ENCODE measurements at places on chromosomes 6 and 20. TPM values are rescaled to one million over a fixed set of nuclear protein-coding genes. Genes with fewer than 3 reads are reported as not detected.

SEMG1 gene
- polyA plus RNA-seq = not detected

CTAGE9 gene
- polyA plus RNA-seq = not detected

RFX6 gene
- not detected for polyA plus RNA-seq

TCF15 gene
- not detected for polyA plus RNA-seq

TTBK1 gene
- polyA plus RNA-seq = not detected

LPA gene
- polyA plus RNA-seq = not detected

TPX2 gene
- polyA plus RNA-seq = 0.09 TPM

WFDC5 gene
- not detected for polyA plus RNA-seq
